ENCODE measurements at places on chromosomes 2 and 18.

GRCh38 chr2:118973542-118973951 is 31.6 kb downstream of the MARCO start:
- no peak for DNase-seq

- no peak for DNase-seq
Observed at GRCh38 chr2:118943286-118943685, 1.3 kb downstream of the MARCO start.

- DNase-seq, result no peak
Observed at GRCh38 chr2:176157499-176158185, 535 bp downstream of the HOXD3 start.

- no peak for DNase-seq
Observed at GRCh38 chr18:12422936-12423335, 15.2 kb downstream of the PRELID3A start.

GRCh38 chr2:104862058-104862941 is 8.4 kb downstream of the POU3F3 start:
- DNase-seq, result no peak

- no peak for DNase-seq
Observed at GRCh38 chr2:118889995-118890394, 42.5 kb upstream of the EN1 start.

DNA sequence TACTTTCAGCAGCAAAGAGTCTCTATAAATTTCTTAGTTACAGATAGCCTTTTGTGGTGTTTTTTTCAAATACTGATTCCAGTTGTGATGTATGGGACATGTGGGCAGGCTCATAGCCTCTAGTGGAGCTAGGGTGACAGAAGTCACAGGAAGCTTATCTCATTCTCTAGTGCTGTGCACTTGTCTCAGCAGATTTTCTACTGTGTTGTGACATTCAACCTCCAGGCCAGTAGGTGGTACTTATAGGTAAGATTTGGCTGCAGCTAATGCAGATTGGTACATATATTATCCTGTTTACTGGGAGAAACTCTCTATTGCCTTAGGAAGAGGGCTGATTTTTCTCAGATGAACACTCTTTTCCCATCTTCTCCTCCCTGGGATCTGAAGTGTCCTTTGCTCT is 176.2 kb downstream of the CALCRL start:
- DNase-seq, result no peak

DNA sequence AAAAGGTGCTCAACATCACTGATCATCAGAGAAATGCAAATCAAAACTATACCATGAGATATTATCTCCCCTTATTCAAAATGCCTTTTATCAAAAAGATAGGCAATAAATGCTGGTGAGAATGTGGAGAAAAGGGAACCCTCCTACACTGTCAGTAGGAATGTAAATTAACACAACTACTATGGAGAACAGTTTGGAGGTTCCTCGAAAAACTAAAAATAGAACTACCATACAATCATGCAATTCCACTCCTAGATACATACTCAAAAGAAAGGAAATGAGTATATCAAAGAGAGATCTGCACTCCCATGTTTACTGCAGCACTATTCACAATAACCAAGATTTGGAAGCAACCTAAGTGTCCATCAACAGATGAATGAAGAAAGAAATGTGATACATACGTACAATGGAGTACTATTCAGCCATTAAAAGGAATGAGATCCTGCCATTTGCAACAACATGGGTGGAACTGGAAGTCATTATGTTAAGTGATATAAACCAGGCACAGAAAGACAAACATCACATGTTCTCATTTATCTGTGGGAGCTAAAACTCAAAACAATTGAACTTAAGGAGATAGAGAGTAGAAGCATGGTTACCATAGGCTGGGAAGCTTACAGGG is 63.8 kb downstream of the MAP4K3 start:
- no peak for DNase-seq

DNA sequence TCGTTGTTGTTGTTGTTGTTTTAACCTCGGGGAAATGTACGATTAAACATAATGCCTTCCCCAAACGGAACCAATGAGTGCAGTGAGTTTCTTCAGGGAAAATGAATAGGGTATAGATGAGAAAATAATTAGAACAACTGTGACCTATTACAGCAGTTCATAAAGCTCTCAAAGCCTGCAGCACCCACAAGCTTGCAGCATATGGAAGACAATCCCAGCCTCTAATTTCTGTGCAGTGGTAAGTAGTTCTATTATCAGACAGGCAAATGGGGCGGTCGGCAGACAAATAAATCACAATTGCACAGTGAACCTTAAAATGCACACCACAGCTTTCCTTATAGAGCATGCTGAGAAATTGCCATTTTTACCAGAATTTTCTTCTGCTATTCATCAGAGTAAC is 159.5 kb downstream of the MYT1L start:
- no peak for DNase-seq

GRCh38 chr2:47510745-47511144 is 107.8 kb downstream of the MSH2 start:
- no peak for DNase-seq

DNA sequence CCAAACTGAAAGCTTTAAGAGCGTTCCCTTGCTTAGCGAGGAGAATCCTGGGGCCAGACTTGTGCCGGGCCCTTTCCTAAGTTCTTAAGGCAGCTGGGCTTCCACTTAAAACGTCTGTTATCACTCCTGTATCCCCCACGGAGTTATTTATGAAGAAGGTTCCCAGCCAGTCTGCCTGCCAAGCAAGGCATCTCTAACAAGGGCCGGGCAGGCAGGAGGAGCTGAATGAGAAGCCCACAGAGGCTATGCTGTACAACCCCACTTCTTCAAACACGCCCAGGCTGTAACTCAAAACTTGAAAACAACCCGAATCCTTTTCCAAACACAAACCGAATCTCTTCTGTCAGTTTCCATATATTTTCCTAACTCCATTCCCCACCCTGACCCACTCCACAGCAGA is 39.0 kb upstream of the ZFP36L2 start:
- DNase-seq, result no peak

GRCh38 chr18:46325895-46326294 is 221.7 kb downstream of the HAUS1 start:
- DNase-seq, result no peak

DNA sequence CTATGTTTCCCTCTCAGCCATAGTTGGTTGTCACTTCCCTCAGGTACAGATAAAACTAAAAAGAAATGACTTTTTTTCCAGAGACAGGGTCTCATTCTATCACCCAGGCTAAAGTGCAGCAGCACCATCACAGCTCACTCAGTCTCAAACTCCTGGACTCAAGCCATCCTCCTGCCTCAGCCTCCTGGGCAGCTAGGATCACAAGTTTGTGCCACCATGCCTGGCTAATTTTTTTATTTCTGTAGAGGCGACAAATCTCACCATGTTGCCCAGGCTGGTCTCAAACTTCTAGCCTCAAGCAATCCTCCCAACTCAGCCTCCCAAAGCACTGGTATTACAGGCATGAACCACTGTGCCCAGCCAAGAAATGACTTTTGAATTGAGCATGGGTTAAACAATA is 8.2 kb downstream of the ROCK2 start:
- DNase-seq, result no peak

DNA sequence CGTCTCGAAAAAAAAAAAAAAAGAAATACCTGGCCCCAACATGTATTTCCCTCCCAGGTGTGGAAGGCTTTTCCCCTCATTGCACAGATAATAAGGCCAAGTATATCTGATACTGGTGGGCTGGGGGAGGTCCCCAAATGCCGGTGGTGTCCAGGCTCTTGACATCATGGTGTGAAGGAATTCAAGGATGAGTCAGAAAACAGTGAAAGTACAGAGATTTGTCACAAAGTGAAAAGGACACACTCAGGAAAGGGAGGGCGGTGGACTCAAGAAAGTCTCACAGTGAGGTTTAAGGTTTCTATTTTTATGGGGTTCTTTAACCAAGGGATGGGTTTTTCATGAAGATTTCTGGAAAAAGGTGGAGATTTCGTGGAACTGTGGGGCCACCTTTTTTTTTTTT is 37.8 kb upstream of the FZD5 start:
- DNase-seq, result no peak

- DNase-seq, result no peak
Observed at GRCh38 chr2:227228061-227228667, 63.7 kb downstream of the COL4A3 start.

DNA sequence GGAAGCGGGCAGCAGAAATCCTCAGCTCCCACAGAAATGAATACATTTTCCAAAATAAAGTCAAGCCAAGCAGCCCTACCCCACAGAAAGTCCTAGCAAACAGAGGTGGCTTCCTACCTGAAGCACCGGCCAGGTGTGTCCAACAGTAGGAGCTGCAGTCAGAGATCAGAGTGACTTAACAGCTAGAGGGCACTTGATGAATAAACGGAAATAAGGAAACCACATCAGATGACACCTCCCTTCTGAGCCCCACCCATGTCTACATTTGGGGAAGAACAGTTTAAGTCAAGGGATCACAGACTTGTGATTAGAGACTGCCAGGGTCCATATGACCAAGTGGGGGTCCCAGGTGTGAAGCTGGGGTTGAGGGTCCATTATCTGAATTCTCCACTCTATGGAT is at the start of gene CXCR1:
Gene CXCR1, minus strand, starts transcription at position 172 of the 400 bp plus-strand sequence. CDS start 1,751 bp downstream, outside the sequence.
- DNase-seq, result no peak

DNA sequence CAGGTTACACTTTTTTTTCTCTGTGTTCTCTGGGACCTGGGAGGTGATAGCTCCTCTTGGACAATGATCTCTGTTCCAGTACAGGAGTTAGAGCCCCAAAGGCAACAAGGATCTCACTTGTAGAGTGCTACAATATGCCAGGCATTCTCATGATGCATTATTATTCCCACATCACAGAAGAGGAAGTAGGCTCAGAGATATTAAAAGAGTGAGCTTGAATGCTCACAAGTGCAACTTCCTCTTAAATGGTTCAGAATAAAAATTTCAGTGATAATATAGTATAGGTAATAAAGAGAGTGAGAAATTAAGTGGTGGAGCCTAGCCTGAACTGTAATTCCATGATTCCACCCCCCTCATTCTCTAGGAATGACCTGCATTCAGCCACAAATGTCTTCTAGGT is 21.4 kb downstream of the POLE4 start:
- DNase-seq, result no peak

GRCh38 chr2:70664525-70664924 is 103.5 kb downstream of the ADD2 start:
- no peak for DNase-seq

DNA sequence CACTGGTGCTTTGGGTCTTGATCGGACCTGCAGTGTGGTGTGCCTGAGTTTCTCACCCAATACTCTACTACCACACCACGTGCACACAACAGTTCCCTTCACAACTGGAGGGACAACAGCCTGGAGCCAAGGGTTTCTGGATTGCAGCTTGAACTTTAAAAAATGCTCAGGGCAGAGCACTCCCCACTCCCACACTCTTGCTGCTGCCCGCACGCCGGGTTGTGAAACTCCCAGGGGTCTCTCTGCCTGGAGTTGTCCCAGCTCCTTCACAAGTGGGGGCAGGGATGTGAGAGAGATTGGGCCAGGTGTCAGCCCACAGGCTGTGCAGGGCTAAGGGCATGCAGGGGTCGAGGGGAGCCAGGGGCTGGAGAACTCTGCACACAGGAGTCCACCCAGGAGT is 89.4 kb downstream of the GALR1 start:
- no peak for DNase-seq

- DNase-seq, result no peak
Observed at GRCh38 chr2:155841442-155841841, 491.1 kb downstream of the NR4A2 start.

DNA sequence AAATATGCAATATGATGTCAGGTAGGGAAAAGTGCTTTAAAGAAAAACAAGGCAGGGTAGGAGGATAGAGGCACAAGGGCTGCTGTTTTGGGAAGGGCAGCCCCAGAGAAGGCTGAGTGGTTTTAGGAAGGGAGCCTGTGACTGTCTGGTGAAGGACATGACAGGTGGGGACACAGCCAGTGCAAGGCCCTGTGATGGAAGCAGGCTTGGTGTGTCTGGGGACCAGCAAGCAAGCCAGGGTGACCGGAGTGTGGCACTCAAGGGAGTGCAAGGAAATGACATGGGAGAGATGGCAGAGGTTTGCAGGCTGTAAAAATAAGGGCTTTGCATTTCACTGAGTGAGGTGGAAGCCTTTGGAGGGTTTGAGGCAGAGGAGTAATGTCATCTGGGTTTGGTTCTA is 62.0 kb downstream of the LTBP1 start:
- no peak for DNase-seq

GRCh38 chr18:34018336-34018735 is 206.4 kb downstream of the NOL4 start:
- DNase-seq, result no peak

DNA sequence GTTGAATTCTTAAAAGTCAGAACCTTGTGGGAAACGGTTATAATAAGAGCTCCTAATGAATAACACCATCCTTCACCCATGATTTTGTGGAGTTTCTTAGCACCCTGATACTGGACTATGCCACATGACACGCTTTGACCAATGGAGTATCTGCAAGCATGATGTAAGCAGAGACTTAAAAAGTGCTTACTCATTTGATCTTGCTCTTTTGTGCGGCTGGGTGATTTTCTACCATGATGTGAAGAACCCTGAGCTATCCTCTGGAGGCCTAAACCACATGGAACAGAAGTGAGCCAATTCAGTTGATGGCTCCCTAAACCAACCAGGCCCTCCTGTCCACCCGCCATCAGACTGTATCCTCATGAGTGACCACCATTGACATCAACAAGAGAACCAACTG is 70.9 kb downstream of the TCF4 start:
- DNase-seq, result no peak

DNA sequence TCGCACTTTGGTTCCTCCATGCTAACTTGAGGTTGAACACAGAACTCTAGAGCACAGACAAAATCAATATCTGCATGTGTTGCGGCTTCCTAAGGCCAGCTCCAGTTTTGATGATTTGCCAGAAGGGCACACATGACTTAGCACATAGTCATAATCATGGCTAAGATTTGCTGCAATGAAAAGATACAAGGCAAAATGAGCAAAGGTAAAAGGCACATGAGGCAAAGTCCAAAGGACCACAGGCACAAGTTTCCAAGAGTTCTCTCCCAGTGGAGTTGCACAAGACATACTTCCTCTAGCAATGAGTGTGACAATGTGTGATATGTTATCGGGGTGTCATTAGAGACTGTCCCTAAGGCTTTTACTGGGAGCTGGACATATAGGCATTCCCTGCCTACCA is 24.2 kb upstream of the CXXC1 start:
- DNase-seq, result no peak

GRCh38 chr2:64318476-64318748 is 135.6 kb upstream of the LGALSL start:
- no peak for DNase-seq

GRCh38 chr2:43412114-43412753 is 183.6 kb downstream of the THADA start:
- DNase-seq, result no peak

DNA sequence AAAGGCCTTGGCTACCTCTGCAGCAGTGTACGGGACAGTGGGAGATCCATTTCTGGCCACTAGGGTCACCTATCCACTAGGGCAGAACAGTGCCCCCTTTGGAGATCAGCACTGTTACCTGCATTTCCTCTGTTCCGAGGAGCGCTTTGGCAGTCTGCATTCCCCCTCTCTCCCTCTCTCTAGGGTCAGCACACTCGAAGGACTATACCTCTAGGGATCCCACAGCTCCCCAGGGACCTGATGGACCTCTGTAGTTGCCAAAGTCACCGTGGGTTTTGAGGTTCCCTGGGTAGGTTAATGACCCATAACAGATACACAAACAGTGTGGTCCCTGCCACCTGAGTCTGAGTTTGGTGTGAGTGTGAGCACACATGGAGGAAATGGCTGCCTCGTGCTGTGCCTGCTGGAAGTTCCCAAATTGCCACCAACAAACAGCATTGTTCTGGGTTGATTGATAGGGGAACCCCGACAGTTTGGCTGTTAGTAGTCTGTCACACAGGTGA is 99.8 kb upstream of the VWC2L start:
- DNase-seq, result no peak

Data from stimulated activated CD8-positive, alpha-beta memory T cell treated with anti-CD3 and anti-CD28 coated beads, Interleukin-15, amount 100 ng/mL, for 24 hours (primary cell).